ENCODE measurements at places on chromosomes 12 and 14.

- DNase-seq, result no peak
Observed at GRCh38 chr12:65918021-65918420, 93.7 kb downstream of the HMGA2 start.

DNA sequence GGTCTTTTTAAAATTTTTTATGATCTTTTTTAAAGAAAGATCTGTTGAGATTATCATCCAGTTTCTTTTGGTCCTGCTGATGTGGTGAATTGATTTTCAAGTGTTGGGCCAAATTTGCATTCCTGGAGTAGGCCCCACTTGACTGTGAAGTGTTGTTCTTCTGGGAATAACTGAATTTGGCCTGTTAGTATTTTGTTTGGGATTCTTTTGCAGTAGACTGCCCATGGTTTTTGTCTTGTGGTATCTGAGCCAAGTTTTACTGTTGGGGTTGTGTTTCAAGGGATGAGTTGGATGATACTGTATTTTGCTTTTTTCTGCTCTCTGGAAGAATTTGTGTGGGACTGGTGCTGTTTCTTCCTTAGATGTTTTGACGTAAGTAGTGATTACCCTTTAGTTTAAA lies 4.0 kb upstream of the SYCP3 start:
- DNase-seq, result no peak

GRCh38 chr12:67651132-67651695 lies 2.7 kb downstream of the DYRK2 start:
- DNase-seq, result no peak

DNA sequence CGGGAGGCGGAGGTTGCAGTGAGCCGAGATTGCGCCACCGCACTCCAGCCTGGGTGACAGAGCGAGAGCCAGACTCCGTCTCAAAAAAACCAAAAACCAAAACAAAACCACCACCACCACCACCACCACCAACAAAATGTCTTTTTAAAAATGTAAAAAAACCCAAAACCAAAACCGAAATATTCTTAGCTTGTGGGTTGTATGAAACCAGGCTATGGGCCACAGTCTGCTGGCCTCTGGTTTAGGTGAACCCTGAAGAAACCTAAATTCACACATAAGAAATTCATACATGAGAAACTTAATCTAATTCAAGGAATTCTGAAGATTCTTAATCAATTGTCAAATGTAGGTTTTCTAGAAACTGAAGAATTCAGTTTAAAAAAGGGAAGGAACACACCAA lies 37.6 kb downstream of the INSM2 start:
- DNase-seq, result no peak

DNA sequence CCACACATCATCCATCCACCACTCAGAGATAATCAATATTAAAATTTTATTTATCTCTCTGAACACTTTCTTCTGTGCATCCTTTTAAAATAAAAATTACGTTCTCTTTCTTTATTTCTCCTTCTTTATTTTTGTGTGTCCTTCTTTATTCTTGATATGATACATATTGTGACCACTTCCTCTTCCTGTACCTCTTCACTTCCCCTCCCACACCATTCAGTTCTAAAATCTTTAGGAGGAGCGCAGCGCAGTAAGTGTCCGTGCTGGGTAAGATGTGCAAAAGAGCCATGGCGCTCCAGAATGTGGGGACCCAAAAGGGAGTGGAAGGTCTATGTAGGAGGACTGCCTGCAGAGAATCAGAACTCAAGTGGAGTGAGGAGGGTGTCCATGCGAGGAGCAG lies 256.7 kb downstream of the ITPR2 start:
- no peak for DNase-seq

GRCh38 chr12:2504577-2504976 lies 290.2 kb upstream of the FKBP4 start:
- no peak for DNase-seq

DNA sequence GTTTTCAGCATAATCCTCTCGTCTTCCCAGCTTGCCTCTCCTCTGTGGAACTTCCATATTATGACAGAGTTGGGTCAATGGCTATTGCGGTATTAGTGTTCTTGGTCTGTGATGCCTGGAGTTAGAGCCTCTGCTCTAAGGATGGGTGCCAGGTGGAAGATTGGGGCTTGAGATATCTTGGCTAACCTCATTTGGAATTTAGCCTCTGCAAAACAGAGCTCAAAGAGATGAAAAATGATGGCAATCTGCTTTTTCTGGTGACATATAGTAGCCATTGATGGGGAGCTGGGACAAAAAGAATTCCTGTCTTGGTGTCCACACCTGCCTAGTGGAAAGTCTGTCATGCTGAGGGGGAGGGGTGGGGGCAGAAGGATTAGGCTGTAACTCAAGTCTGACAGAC lies 152.1 kb downstream of the RPL10L start:
- no peak for DNase-seq

GRCh38 chr12:8065991-8066594 lies at the start of gene C3AR1:
Gene C3AR1, minus strand, starts transcription at chr12:8066359. Its CDS starts 6,174 bp downstream, at chr12:8060185.
- no peak for DNase-seq
